Heart right ventricle (tissue), 16 donors: ENCODE measurements at places on chromosomes 7 and 10. TPM values are rescaled to one million over a fixed set of nuclear protein-coding genes. Genes with fewer than 3 reads are reported as not detected.

DNA sequence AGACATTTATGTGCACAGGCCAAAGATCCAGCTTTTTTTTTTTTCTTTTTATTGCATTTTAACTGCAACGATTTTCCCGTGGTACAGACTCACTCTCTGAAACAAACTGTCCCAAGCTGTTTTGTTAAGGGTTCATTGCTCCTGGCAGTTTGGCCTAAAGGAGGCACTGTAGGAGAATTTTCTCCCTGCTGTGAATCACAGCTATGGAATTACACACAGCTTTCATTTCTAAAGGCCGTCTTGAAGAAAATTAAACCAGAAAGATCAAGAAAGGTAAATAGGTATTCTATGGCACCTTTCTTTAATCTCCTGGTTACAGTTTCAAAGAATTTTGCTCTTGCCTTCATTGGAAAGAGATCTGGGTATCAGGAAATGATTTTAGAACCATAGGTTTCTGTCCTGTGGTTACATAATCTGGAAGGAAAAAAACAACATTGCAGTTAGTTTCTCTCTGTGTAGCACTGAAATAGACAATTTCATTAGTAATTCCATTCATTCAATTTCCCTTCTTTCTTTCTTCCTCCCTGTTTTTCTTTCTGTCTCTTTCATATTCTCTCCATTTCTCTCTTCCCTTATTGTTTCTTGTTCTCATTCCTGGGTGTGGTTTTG is 51.2 kb downstream of the PDK4 start:
- peak; percentile 69 for DNase-seq

- no peak for DNase-seq
Measured at GRCh38 chr10:104614245-104614831, 26.8 kb upstream of the SORCS3 start.

CPEB3 gene
- 13.9 TPM for total RNA-seq

DNA sequence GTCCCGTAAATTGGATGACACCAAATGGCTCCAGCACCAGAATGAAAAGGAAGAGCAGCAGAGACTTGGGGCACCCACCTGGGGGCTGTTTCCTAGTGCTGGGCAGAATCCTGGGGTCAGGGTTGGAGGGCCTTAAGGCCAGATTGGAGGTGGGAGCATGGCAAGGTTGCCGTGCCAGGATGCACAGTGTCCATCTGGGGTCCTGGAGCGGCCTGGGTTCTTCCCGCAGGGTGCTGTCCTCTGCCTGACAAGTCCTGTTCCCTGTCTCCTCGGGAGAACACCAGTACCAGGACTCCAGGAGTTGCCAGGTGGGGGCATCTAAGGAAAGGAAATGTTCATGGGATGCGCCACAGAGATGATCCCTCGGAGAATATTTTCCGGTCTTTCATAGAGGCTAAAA is 42.8 kb downstream of the MGMT start:
- no peak for DNase-seq

DNA sequence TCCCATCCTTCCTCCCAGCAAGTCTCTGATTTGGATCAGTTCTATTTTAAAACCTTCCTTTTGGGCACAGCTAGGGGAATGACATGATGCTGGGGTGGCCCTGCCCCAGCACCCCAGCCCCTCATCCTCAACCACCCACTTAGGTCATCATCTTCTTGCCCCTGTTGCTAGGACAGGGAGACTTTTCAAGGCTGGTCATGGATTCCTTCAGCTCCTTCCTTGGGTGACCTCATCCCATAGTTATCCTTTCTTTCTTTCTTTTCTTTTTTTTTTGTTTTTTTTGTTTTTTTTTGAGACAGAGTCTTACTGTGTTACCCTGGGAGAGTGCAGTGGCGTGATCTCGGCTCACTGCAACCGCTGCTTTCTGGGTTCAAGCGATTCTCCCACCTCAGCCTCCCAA is 127.2 kb downstream of the WDFY4 start:
- no peak for DNase-seq

- no peak for DNase-seq
Measured at GRCh38 chr7:98075801-98076200, 30.9 kb upstream of the LMTK2 start.

GRCh38 chr7:142789441-142789840 is 18.7 kb downstream of the PRSS2 start:
- DNase-seq: no peak

TMEM176B gene
- total RNA-seq: 62.5 TPM

DNA sequence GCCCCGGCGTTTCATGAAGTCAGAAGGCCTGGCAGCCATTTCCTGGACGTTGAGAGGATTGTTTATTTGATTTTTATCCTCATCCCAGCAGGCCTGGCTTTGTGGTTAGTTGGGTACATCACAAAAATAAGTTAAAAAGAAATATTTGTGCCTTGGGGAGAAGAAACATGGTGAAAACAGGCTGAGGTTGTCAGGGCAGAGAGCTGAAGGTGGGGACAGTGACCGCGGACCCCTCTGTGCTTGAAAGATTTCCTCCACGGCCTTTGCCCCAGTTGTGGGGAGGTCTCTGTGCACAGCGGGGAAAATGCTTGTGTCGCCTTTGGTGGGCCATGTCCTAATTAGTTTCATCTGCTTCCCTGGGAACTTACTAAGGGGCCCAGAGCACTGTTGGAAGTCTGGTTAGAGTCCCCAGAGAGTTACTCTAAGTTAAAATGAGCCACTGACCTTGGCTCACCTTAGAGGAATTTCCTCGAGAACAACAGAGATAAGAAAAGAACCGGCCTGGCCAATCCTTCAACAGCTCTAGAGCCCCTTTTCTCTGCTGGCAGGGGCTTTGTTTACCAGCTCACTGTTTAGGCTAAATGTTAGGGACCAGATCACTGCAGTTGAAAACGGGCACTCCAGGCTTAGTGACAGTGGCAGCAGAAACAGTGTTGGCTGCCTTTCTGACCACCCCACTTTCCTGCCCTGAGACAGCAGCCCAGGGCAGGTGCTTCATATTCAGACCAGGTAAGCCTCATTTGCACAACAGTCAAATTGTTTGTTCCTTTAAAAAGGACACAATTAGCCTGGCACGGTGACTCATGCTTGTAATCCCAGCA is 37.9 kb downstream of the CRCP start:
- DNase-seq: peak; percentile 32

GRCh38 chr7:142809671-142810070 is 38.9 kb downstream of the PRSS2 start:
- DNase-seq: no peak

DNA sequence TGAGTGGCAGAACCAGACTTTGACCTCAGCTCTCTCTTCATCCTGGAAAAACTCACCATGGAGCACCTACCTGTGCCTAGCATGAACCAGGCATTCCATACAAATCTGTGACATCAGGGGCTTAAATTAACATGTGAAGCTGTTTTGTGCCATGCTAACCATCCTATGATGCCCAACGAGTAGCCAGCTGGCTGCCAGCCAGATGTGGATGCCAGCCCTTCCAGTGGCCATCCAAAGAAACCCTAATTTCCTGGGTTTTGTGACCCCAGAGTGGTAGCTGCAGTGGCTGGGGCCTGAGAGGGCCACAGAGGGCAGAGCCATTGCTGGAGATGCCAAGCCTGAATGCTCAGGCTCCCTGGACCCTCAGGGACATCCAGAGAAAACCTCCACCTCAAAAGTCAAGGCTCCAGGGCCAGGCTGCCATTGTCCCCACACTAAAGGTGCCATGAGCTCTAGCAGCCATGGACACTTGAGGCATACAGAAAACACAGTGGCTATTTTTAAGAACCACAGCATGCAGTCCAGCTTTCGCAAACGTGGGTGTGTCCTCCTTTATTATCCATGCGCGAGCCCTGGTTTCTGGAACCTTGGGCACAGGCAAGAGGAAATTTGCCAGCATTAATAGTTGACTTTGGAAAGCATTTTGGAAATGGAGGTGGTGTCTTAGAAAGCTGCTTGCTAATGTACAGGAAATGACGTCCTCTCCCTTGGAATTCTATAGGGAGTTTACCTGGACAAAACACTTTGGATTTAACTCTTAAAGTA is 6.0 kb downstream of the CPXM2 start:
- DNase-seq: no peak

GRCh38 chr10:62736168-62736546 is 68.4 kb upstream of the ADO start:
- no peak for DNase-seq

DNA sequence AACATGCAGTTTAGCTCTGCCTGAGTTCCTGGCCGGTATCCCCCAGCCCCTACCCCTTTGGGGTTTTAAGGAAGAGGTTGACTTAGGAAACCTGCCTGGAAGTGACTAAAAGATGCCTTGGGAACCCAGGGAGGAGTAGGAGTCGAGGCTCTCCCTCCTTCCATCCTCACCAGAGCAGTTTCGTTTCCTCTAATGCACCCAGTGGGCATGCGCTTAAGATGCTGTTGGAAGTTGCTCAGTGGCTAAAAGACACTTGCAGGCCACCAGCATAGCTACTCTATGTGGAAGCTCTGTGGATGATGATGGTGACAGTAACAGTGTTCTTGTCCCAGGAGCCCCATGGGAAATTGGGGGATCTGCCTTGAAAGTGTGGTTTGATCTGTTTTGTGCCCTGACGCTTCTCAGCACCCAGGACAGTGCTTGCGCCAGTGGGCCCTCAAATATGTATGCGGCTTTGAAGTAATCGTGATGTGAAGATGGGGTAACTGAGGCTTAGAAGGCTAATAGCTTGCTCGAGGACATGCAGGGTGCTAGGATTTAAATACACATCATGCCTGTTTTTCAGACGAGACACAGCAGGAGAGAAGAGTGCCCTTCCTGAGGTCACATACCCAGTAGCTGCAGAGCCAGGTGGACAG is 32.0 kb downstream of the TBATA start:
- DNase-seq: no peak

GRCh38 chr10:17349717-17350116 is 104.7 kb downstream of the ST8SIA6 start:
- no peak for DNase-seq

CYREN gene
- 21.4 TPM for total RNA-seq

DNA sequence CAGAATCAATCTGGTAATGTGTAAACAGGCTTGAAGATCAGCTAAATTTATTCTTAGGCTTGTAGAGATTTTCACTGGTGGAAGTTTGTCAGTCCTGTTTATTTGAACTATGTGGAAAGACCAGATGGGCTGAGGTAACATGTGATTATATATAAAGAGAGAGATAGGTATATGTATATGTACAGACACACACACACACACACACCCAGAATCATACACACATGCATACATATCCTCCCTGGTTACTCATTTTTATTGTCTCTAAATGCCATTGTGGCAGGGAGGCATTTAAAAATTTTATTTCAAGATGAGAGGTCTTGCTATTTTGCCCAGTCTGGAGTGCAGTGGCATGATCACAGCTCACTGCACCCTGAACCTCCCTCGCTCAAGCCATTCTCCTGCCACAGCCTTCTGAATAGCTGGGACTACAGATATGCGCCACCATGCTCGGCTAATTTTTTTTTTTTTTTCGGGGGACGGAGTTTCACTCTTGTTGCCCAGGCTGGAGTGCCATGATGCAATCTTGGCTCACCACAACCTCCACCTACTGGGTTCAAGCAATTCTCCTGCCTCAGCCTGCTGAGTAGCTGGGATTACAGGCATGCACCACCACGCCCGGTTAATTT is 78.1 kb upstream of the CYTH3 start:
- no peak for DNase-seq

DNA sequence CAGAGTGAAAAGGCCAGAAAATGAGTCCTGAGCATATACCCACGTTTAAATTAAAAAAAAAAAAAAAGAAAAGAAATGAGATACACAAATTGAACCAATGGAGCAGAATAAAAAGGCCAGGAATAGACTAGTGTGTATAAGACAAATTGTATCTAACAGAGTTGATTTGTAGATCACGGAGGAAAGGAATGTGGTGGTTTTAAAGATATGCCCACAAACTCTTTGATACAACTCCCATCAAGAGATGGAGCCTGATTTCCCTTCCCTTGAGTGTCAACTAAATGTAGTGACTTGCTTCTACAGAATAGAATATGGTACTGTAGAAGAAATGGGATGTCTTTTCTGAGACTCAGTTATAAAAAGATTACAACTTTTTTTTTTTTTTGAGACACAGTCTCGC is 10.4 kb downstream of the SYPL1 start:
- no peak for DNase-seq

GRCh38 chr7:71636329-71636728 is 504.4 kb downstream of the GALNT17 start:
- DNase-seq: no peak

THSD7A gene
- 2.2 TPM for total RNA-seq

AP4M1 gene
- total RNA-seq: 12.1 TPM

DNA sequence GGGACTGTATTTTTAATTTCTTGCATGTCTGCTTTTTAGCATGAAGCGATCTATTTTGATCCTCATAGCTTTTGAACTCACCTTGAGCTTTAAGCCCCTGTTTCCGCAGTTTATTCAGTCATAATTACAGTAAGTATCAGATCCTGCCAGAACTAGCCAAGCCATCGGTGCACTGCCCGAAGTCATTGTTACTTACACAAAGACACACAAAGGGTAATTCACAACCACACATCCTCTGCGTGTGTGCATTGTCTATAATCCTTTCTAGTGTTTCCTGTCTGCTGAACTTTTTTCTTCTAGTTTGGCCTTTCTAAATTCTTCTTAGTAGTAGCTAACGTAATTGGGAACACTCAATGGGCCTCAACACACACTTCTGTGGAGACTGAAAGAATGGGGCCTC is 133.0 kb downstream of the SFMBT2 start:
- DNase-seq: no peak

- peak; percentile 25 for DNase-seq
Measured at GRCh38 chr7:29879609-29880008, 73.3 kb downstream of the WIPF3 start.

ERVW-1 gene
- total RNA-seq: not detected

- no peak for DNase-seq
Measured at GRCh38 chr7:30253796-30254165, 30.6 kb upstream of the ZNRF2 start.

- DNase-seq: no peak
Measured at GRCh38 chr7:142787783-142788182, 17.0 kb downstream of the PRSS2 start.

GRCh38 chr10:70714951-70715350 is 42.6 kb downstream of the ADAMTS14 start:
- DNase-seq: no peak

DNA sequence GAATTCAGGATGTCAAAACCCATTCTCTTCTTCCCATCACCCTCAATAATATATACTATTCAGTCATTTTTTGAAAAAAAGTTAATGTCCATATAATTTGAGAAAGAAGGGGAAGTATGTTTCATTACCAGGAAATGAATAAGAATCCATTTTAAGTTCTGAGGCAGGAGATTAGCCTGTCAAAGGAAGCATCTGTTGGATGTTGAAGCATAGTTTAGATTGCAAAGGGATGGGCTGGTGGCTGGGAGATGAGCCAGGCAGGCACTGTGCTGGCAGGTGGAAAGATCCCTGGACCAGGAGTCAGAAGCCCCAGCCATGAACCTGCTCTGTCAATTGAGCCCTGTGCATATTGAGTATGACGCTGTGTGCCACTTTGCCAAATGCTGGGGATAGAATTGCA is 48.4 kb upstream of the CRTAC1 start:
- DNase-seq: no peak

HMX2 gene
- not detected for total RNA-seq

- no peak for DNase-seq
Measured at GRCh38 chr7:29397398-29397797, 166.2 kb upstream of the PRR15 start.

DNA sequence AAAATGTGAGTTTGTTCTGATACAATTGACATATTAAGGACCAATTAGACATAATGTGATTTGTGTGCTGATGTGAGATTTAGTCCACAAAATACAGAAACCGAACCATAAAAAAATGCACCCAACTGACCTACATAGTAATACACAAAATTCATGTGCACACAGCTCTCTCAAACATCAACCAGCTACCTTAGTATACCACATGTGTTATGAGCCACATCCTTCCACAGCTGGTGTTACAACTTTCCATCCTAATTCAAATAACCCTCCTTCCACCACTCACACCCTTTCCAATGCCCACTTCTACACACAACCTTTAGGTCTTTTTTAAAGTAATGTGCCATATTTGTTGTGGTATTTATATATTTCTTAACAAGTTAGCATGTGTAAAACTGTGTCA is 31.7 kb upstream of the C7orf33 start:
- no peak for DNase-seq
